ENCODE measurements at places on chromosomes 2 and 18. TPM values are rescaled to one million over a fixed set of nuclear protein-coding genes. Genes with fewer than 3 reads are reported as not detected.

The ZNF396 gene
- total RNA-seq = 0.72 TPM

The GAL3ST2 gene
- total RNA-seq = not detected

The LRATD1 gene
- 16.6 TPM for total RNA-seq

The IL1R2 gene
- total RNA-seq = not detected

The MARCO gene
- not detected for total RNA-seq

The CDCA7 gene
- total RNA-seq = 3.1 TPM

The CFC1 gene
- total RNA-seq = not detected

The TEKT4 gene
- total RNA-seq = not detected

The GAREM1 gene
- 15.1 TPM for total RNA-seq

The UPP2 gene
- total RNA-seq = not detected

The NEU2 gene
- total RNA-seq = not detected

The TRABD2A gene
- 0.72 TPM for total RNA-seq

The DNAJC5G gene
- total RNA-seq = not detected

The PSTPIP2 gene
- total RNA-seq = 14.5 TPM

The DCDC2C gene
- not detected for total RNA-seq

All from tracheal epithelial cell (primary cell).